ENCODE measurements at places on chromosomes 7 and 10.

GRCh38 chr7:148173369-148173768, 417.2 kb upstream of the C7orf33 start:
- no peak for DNase-seq

- DNase-seq = peak; percentile 47
These were observed 335.3 kb downstream of the NRG3 start for GRCh38 chr10:82210331-82210730.

GRCh38 chr10:112532956-112533355, 85.9 kb downstream of the VTI1A start:
- DNase-seq = no peak

GRCh38 chr7:46352004-46352954, 431.2 kb upstream of the IGFBP3 start:
- DNase-seq = peak; percentile 39

GRCh38 chr7:1081336-1081735, 6.6 kb upstream of the GPER1 start:
- DNase-seq = no peak

- no peak for DNase-seq
These were observed 58.9 kb upstream of the ADO start for GRCh38 chr10:62745581-62745980.

Data from midbrain (tissue), 1 donor.